ENCODE measurements at places on chromosomes 12 and 14.

DNA sequence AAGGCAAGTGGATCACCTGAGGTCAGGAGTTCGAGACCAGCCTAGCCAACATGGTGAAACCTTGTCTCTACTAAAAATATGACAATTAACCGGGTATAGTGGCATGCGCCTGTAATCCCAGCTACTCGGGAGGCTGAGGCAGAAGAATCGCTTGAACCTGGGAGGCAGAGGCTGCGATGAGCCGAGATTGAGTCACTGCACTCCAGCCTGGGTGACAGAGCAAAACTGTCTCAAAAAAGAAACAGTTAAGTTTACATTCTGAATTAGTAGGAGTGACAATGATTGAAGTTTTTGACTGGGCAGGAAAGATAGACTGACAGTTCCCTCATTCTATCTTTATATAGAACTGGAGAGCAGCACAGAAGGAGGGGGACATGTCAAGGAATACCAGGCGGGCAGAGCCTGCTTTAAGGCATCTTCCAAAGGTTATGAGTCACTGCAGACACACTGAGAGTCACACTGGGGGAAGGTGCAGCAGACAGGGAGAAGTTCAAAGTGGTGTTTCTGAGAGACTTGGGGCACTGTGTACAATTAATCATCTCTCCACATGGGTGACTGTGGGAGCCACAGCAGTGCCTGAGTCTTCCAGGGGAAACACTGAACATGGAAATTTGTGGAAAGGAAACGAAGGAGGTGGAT, 42.8 kb upstream of the RNASE3 start:
- DNase-seq = no peak

DNA sequence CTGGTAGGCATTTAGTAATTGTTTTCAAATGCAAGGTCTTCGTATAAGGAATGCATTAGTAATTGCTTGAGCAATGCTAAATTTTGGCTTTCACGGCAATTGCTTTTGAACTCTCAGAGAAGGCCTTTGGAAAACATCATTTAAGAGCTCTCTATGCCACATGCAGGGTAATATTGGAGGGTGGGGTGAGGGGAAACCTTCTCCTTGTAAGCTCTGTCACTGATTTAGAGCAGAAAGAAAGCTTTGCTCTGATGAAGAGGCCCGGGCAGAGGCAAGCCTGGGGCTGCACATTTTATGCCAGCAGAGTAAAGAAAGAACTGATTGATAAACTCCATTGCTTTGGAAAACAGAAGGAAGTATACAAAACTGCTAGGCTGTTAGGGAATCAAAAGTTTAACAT, 70.9 kb downstream of the TRIM9 start:
- no peak for DNase-seq

DNA sequence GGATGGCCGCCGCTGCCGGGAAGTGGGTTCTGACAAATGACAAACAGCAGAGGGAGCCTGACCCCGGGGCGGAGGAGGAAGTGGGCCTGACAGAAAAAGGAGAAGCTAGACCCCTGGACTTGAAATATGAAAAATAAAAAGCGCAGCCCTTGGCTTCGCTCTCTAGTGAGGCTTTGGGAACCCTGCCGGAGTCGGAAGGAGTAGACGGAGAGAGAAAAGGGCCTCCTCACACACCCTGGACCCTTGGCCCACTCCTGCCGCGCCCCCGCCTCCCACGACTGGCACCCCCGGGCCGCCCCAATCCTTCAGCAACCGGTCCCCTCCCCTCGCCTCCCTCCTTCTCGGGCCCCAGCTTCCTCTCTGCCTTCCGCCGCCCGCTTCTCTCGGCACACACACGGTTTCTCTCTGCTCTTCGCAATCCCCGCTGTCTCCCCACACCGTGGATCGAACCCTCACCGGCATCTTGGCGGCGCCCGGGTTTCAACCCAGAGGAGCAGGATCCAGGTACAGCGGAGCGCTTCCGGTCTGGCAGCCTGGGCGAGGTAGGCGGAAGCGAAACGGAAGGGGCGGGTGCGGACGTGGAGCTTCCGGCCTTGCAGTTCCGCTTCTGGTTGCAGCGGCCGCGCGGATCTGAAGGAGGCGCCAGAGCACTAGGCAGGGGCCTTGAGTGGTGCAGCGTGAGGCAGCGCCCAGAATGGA, at the start of gene ARPC3:
Gene ARPC3, minus strand, starts transcription at position 539 of the 699 bp plus-strand sequence. Its CDS starts 77 bp downstream, at position 462.
- DNase-seq = peak; percentile 96

GRCh38 chr14:94115058-94115591, 4.6 kb downstream of the IFI27 start:
- peak; percentile 31 for DNase-seq

GRCh38 chr12:96995861-96996260, 88.8 kb downstream of the NEDD1 start:
- no peak for DNase-seq

DNA sequence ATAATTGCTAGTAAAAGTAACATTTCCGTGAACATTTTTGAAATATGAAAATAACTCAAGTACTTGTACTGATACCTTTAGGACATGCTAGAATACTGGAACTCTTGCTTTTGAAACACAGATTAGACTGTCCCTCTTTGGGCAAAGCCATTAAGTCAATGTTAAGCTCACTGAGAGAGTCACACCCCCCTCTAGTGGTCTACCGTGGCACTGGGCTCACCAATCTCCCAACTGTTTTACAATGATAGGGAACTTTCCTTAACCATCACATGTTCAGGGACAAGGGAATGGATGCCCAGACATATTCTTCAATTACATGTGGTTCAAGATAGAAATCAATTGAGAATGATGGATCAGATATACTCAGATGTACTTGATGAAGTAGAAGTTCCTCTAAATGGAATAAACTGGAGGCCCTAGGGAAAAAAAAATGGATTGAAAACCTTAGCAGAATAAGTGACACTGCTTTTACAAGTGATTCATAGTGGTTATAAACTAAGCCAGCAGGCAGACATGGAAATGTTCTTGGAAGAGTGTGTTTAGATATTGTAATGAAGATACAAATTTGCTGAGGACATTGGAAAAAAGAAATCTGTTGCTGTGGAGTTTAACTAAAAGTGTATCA, 17.8 kb downstream of the NANOG start:
- peak; percentile 84 for DNase-seq

GRCh38 chr14:24399999-24400718, 1.4 kb downstream of the NYNRIN start:
- no peak for DNase-seq

GRCh38 chr14:91873471-91874415, 6.4 kb upstream of the TC2N start:
- no peak for DNase-seq

GRCh38 chr14:105367116-105368031, 31.0 kb upstream of the TEX22 start:
- DNase-seq = no peak

GRCh38 chr14:50521912-50522341, 10.4 kb downstream of the MAP4K5 start:
- DNase-seq = no peak

- peak; percentile 52 for DNase-seq
Measured at GRCh38 chr12:226401-226800, 12.4 kb upstream of the SLC6A12 start.

- no peak for DNase-seq
Measured at GRCh38 chr14:52821805-52822250, 30.4 kb upstream of the GNPNAT1 start.

DNA sequence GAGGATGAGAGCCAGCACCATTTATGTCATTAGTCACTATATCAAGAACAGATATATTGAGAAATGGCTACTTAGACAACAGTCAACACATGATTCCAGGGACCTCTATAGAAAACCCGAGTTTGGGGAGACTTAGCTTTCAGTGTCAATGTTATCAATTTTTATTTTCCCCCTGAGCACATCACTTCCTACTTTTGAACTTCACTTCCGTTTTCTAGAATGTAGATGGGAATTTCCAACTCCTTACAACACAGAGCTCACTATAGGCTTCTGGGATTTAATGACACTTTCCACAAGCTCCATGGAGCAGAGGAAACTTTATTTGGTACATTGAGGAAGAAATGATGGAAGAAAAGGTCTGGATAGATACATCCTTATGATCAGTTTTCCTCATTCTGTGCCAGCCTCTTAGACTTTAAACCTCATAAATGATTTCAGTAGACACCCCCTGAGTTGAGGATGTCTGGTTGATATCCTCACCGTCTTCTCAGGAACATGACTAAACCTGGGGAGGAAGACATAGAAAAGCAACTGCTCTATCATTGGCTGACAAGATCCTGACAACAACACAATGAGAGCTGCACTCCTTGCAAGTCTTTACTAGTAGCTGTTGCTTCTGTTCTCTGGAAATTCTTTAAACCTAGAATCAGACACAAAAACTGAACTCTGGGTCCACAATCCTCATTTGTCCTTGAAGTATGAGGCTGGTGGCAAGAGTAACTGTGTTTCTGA, 449.4 kb upstream of the OR4E1 start:
- DNase-seq = no peak

DNA sequence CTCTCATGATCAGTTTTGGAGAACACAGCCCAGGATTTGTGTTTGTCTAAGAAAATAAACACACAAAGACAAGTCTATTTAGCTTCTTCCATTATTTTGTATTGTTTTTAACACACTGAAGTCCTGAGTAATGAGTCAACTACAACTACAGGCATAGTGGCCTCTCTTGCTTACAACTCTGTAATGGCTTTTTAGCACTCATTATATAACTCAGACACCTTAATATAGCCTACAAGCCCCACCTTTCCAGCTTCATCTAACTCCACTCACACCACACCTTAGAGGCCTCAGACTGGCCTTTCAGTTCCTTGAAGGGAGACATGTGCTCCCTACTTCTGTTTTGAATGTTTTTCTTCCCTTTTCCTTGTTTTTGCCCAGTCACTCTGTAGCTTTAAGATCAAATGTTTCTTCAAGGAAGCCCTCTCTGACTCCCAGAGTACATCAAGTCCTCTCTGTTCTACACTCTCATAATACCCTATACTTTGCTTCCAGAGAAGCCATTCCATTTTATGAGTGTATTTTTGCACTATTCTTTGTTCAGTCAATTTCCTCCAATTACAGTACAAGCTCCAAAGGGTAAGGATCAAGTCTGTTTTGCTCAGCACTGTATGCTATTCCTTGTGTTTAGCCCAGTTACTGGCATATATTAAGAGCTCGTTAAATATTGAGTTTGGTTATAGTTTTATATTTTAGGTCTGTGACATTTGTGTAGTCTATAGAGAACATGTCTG, 233.6 kb upstream of the ARHGAP5 start:
- no peak for DNase-seq
